ENCODE measurements at places on chromosomes 16 and 17.

- DNase-seq: no peak
Measured at GRCh38 chr17:82836823-82837357, 2.9 kb downstream of the ZNF750 start.

DNA sequence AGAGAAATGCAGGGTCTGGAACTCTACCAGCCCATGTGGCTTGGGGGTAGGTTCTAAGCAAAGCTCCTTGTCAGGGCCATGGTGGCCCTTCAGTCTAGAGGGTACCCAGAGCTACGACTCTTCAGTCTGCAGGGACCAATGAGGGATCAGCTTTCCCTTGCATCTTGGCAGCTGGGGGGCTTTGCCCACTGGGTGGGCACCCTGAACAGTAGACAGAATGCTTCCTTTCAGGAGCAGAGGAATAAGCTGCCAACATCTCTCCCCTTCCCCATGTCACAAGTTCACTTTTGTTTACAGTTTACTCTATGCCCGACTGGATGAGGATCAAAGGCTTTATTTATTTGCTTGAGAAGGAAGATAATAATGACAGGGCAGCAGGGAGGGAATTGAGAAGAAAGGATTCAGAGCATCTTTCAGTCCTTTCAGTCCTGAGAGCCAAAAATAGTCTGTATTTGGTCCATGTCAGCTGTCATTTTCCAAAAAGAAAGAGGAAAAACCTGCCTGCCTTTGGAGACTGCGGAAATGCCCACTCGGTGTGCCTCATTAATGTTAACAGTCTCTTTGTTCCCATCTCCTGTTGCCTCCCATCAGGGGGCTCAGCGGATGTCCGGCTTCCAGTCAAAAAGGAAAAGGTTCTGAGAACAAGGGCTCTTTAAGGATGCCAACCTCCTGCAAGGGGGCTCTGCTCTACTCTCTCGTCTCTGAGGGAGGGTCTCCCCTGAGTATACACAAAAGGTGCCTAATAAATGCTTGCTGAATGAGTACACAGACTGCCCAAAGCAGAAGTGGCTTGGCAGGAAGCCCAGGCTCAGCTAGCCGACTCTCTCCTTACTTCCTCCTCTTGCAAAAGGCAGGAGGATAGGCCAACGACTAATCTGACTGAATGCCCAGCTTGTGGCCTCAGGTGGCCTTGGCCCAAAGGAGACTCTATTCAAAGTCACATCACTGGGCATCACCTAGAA lies 17.1 kb downstream of the TRAF4 start:
- DNase-seq: peak; percentile 38

GRCh38 chr17:72974605-72975232 lies 117.8 kb downstream of the SLC39A11 start:
- DNase-seq: no peak

DNA sequence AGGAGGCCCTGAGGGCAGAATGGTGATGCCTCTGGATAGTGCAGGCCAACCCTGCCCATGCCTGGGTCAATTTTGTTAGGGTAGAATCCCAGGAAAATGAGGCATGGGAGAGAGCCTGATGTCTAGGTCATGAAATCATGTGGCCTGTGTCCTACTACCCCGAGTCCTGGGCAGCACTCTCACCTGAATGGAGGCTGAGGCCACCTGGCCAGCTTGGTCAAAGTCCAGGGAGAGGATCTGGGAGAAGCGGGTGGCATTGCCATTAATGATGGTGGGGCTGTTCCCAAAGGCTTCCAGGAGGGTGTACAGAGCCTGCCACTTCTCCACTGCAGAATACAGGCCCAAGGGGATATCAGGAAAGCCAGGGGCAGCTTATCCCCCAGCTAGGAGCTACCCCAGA lies 59.8 kb downstream of the MYO18A start:
- no peak for DNase-seq

- DNase-seq: peak; percentile 20
Measured at GRCh38 chr16:30354423-30355143, 525 bp downstream of the CD2BP2 start.

DNA sequence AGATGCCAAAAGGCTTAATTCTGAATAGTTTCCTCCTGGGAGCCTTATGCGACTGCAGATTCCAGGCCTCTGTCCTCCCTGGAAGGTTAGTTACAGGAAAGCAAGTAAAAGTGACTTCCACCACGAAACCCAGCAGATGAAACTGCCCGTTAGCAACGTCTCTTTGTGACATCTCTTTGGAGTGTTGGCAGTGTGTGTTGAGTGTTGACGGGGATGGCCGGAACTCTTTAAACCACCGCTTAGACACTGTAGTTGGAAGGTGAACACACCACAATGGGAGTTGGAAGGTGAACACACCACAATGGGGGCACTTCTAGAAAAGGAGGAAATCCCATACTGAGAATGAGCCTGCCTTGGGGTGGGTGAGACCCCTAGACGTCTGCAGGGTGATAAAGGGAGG lies 858 bp downstream of the SKAP1 start:
- no peak for DNase-seq

DNA sequence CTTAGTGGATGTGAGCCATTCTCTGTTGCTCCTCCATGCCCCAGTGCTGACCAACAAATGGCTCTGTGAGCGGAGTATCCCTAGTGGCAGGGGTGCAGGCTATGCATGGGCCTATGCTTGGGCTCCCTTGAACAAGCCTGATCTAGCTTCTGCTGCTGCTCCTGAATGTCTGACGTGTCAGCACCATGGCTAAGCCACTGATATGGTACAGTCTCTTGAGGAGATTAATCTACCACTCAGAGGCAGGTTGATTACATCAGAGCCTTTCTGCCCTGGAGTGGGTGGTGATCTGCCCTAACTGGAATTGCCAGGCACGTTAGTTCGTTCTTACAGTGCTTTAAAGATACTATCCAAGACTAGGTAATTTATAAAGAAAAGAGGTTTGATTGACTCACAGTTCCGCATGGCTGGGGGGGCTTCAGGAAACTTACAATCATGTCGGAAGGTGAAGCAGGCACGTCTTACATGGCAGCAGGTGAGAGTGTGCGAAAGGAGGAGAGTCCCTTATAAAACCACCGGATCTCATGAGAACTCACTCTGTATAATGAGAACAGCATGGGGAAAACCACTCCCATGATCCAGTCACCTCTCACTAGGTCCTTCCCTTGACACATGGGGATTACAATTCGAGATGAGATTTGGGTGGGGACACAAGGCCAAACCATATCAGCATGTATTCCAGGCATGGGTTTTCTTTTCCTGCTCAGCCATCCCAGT lies 41.5 kb upstream of the B4GALNT2 start:
- no peak for DNase-seq

GRCh38 chr16:87604634-87605111 lies 2.4 kb downstream of the JPH3 start:
- DNase-seq: no peak

DNA sequence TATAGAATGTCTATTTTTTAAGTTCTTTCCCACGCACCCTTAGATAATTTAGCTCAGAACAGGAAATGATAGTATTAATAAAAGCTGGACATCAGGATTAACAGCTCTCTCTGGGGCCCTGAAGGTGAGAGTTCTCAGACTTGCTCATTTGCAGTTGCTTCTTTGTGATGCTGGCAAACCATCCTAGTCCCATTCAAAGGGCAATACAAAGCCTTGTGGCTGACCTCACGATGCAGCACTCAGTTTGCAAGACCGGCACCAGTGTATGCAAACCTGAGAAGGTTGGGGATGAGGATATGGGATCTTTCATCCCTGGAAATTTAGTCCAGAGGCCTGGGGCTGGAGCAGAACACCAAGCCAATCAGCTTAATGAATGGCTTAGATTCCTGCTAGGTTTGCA lies 29.3 kb downstream of the STH start:
- no peak for DNase-seq

GRCh38 chr17:65277576-65277975 lies 140.4 kb downstream of the RGS9 start:
- DNase-seq: peak; percentile 59

DNA sequence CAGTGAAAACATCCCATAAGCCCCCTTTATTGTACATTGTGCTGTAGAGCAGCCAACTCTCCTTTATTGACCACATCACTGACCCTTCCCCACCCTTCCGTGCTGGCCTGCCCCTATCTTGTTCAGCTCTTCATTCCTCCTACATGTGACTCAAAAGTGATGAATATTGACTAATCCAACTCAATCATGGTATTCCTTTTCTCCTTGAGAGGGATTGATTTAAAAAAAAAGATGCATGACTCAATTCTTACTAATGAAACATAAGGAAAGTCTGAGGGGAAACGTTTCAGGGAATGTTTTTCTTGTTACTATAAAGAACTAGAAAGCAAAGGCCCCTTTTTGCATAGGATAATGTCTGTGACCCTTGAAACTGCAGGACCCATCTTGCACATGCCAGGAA lies 125.2 kb upstream of the SOX9 start:
- DNase-seq: peak; percentile 55

GRCh38 chr17:38738007-38738662 lies 8.0 kb downstream of the CISD3 start:
- no peak for DNase-seq

DNA sequence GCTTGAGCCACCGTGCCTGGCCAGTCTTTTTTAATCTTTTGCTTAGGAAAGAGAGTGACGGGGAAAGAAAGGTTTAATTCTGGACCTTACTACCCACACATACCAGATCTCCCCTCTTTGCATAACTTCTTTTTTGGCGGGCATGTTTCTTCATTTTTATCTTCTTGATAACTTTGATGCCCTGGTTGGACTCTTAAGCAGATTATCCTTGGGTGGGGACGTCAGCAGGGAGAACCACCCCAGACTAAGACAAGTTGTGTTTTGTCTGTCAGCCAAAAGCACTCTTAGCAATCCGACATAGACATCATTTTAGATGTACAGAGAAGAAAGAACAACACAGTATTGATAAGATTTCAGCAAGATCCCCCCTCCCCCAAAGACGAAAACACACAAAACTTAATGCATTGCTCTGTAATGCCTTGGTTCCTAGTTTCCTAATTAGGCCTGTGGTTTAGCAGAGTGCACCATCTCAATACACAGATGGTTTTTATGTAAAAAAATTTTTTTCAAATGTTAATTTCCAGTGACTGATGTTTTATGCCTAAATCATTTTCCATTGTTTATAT lies 99.9 kb downstream of the MSI2 start:
- no peak for DNase-seq

- DNase-seq: no peak
Measured at GRCh38 chr17:72363089-72363610, 242.3 kb downstream of the SOX9 start.

- no peak for DNase-seq
Measured at GRCh38 chr16:797686-798085, 2.8 kb downstream of the GNG13 start.

DNA sequence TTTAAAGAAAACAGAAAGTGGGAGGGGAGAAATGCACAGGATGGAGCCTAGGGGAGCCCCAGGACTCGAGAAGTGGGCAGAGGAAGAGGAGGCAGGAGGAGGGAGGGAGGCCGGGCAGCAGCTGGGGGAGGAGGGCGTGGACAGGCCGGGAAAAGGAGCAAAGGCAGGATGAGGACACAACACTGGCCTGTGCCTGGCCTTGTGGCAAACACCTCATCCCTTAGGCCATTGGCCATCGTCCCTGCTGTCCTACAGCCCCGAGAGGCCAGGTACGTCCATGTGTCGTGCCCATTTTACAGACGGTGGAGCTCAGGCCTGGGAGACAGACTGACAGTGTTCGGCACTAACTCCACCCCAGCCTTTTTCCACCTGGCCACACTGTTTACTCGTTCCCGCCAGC lies 15.9 kb downstream of the JPH3 start:
- no peak for DNase-seq

GRCh38 chr17:18195246-18195645 lies 11.6 kb downstream of the ALKBH5 start:
- DNase-seq: no peak

DNA sequence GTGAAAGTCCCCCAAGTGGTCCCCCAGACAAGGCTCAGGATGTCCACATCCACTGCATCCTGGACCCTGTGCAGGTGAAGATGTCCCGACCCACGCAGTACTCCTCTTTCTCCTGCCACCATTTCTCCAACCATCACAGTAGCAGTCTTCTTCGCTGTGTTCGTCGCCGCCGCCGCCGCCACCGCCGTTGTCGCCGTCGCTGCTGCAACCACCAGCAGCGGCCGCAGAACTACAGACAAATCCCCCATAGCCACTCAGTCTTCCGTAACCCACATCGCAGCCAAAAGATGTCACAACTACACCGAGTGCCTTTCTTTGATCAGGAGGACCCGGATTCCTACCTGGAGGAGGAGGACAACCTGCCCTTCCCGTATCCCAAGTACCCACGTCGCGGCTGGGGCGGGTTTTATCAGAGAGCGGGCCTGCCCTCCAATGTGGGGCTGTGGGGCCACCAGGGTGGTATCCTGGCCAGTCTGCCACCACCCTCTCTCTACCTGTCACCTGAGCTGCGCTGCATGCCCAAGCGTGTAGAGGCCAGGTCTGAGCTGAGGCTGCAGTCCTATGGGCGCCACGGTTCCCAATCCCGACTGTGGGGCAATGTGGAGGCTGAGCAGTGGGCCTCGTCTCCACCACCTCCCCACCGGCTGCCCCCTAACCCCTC lies 917 bp downstream of the SPEM2 start:
- DNase-seq: no peak

DNA sequence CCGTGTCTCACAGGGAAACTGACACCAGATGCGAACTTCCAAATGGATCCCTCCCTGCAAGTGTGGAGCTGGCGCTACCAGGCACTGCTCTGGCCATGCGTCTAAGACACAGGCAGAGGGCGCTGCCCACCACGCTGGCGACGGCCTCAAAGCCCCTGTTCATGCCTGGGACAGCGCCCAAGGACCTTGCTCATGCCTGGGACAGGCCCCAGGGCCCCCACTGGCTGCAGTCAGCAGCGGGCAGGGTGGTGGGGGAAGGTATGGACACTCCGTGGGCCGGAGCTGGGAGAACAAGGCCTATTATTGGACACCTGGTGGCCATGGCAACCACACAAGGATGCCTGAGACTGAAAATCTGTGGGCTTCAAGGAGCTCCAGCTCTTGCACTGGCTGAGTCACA lies 8.8 kb downstream of the ZG16B start:
- DNase-seq: peak; percentile 70

GRCh38 chr17:63492940-63493339 lies 16.1 kb downstream of the ACE start:
- DNase-seq: no peak

GRCh38 chr16:30755955-30756780 lies 5.7 kb downstream of the CFAP119 start:
- DNase-seq: no peak

- DNase-seq: peak; percentile 72
Measured at GRCh38 chr16:46673320-46674013, 15.5 kb downstream of the VPS35 start.

- DNase-seq: no peak
Measured at GRCh38 chr16:42691-43090, 10.7 kb downstream of the POLR3K start.

GRCh38 chr17:34750004-34750403 lies 170.6 kb downstream of the TMEM132E start:
- DNase-seq: no peak

- no peak for DNase-seq
Measured at GRCh38 chr17:56457501-56457900, 136.0 kb upstream of the NOG start.

All from fibroblast of lung (primary cell).